ENCODE measurements at places on chromosomes 16 and 17.

- DNase-seq = no peak
These were observed 983.9 kb downstream of the CDH11 start for GRCh38 chr16:64138006-64138405.

- DNase-seq = no peak
These were observed 17.6 kb upstream of the C16orf82 start for GRCh38 chr16:27049117-27049516.

GRCh38 chr17:47705536-47706530 lies 11.9 kb downstream of the TBKBP1 start:
- no peak for DNase-seq

- no peak for DNase-seq
These were observed 84.7 kb downstream of the MYO1D start for GRCh38 chr17:32792207-32792606.

GRCh38 chr16:9004183-9004582 lies 40.5 kb upstream of the USP7 start:
- no peak for DNase-seq

DNA sequence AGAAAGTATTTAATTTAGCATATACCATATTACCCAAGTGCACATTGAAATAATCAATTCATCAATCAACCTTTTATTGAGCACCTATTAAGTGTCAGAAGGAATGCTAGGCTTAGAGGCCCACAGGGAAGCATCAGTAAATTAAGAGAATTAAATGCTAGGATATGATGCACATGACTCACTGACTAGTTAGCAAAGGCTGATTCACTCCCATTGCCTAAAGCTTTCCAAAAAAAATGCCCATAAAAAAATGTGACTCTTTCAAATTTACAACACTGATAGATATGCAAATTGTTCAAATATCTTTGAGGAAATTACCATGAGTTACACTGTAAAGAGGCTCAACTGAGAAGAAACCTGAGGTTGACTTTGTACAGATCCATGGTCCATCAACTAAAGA lies 883.3 kb downstream of the CDH11 start:
- peak; percentile 84 for DNase-seq
